Stimulated activated CD8-positive, alpha-beta memory T cell treated with anti-CD3 and anti-CD28 coated beads, Interleukin-4, amount 100 ng/mL, for 1 hour (primary cell): ENCODE measurements at places on chromosomes 13 and 19.

DNA sequence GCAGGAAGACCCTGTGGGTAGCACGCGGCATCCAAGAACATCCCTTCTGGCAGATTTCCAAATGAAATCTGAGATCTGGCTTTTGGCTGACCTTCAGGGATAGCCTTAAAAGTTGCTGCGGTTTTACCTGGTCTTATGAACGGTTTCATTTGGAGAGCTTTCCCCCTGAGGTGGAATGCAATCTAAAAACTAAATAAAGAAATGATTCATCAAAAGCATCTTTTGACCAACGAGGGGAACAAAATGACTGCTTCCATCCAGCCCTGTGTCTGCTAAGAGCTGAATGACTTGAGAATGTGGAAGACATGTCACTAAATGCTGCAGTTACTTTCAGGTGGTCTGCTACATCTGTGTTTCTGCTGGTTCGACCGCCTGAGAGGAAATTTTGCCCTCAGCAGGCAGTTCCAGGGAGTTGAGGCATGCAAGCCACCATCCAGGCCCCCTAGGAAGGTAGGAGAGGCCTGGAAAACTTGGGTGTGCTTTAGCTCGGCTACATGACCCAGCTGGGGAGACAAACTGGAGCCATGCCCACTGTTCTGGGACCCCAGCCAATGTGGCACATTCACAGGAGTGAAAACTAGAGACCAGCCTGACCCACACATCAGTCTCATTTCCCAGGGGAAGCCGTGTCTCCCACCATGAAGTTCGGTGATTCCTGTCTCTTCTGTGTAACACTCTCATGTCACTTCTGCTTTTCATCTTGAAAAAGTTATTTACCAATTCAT, 175.1 kb upstream of the KL start:
- no peak for DNase-seq

DNA sequence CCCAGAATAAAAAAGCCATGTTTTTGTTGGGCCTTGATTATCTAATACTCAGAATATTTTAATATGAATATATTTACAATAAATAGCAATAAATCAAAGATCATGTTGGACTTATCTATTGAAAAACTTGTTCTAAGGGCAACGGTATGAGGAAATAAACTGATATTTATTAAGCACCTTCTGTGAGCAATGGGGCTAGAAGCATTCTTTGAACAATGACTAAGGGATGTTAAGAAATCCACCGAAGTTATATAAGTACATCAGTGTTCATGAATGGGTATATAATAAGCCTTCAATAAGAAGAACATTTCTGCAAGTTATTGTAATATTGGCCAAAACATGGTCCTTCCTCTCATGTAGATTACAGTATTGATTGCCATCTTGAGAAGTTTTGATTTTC, 221.8 kb downstream of the OXGR1 start:
- DNase-seq: no peak

DNA sequence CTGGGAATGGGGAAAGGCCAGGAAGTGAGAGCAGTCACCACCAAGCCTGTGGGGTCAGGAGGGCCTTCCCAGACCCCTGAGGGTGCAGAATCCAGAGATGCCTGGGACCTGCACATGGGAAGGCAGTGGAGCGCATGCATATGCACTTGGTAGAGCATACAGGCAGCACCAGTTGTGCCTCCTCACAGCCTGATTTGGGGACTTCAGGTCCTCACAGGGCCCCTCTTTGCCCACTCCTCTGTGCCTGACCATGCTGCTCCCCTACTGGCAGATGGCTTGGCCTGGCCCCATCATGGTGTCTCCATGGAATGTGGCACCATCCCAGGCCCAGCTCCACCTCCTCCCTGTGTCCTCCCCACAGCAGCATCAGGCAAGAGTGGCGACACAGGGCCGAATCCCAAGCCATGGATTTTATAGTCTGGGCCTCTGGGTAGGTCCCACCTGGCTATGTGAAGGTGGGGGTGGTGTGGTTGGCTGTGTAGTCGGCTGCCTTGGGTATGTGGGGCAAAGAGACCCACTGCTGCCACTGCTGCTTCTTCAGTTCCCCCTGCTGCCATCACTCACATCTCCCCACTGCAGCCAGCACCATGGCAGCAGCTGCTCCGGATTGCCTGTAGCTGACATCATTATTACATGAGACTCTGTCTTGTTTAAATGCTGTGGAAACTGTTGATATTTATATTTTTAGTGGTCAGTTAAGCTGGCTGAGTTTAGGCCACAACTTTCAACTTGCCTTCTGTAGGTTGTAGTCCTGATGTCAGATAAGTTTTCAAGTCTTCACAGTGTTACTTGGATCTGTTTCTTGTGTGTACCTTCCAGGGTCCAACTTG, 247.0 kb downstream of the GPC6 start:
- no peak for DNase-seq

DNA sequence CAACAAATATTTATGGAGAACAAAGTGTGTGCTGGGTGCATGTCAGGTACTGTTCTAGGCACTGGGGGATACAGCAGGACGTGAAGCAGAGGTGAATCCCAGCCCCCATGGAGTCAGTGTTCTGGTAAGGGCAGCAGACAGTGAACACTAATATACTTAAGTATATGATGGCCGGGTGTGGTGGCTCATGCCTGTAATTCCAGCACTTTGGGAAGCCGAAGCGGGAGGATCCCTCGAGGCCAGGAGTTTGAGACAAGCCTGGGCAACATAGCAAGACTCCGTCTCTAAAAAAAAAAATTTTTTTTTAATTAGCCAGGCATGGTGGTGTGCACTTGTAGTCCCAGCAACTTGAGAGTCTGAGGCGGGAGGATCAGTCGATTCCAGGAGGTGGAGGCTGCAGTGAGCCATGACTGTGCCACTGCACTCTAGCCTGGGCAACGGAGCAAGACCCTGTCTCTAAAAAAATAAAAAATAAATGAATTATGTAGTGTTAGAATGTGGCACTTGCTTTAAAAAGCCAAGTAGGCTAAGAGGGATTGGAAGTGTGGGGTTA, 22.6 kb downstream of the CHST8 start:
- no peak for DNase-seq
